Hypothalamus (tissue), 51 donors: ENCODE measurements at places on chromosomes 2 and 18.

GRCh38 chr2:235605312-235606003 is 111.6 kb downstream of the AGAP1 start:
- peak; percentile 30 for DNase-seq

GRCh38 chr2:10884574-10884975 is 27.2 kb upstream of the KCNF1 start:
- DNase-seq, result no peak

DNA sequence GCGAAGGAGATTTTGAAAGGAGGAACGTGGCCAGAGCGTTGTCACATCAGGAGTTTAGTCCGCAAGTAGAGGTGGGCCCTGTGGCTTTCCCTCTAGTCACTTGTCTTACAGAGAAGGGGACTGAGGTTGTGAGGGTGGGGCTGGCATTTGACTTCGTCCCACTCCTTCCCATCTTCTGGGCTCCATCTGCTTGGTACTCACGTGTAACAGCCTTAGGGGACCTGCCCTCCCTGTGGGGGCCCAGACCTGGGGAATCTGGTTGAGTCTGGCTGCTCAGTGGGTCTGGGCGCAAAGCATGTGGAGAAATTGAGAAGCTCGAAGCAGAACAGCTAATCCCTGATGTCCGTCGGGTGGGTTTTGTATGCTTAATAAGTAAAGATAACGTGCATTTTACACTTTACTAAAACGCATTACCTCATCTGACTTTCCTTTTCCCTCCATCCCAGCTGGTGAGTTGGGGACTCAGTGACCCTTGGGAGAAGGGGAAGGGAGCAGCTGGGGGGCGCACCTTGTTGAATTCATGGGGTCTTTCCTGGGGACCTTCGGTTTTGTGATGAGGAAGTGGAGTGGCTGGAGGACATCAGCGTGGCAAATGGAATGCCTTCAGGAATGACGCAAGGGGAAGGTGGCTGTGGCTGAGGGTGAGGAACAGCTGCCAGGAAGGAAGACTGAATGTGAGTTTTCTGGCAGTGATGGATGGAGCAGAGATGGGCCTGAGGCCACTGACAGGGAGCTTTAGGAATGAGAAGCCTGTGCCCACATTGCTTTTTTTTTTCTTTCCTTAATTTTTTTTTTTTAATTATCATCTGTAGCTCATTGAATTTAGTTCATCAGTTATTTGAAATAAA is 44.8 kb downstream of the ASAP2 start:
- no peak for DNase-seq

DNA sequence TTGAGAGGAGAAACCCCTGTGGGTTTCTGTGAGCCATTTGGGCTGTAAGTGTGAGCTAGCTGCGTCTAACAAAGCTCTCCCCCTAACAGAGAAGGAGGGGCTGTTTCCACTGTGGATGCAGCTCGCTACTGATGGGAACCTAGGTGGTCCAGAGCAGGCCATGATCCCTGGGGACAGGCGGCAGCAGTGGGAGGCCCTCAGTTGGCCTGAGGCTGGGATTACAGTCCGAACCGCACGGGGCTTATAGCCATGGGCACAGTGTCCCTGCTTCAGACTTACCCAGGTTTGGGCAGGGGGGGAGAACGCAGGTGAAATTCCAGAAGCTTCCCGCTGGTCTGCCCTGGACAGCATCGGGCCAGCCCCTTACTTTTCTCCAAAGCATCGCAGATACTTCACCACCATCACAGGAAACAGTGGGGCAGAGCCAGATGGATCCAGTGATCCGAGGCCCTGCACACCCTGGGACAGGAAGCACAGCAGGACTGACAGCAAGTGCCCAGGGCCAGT is 139.4 kb downstream of the SEPTIN10 start:
- no peak for DNase-seq

DNA sequence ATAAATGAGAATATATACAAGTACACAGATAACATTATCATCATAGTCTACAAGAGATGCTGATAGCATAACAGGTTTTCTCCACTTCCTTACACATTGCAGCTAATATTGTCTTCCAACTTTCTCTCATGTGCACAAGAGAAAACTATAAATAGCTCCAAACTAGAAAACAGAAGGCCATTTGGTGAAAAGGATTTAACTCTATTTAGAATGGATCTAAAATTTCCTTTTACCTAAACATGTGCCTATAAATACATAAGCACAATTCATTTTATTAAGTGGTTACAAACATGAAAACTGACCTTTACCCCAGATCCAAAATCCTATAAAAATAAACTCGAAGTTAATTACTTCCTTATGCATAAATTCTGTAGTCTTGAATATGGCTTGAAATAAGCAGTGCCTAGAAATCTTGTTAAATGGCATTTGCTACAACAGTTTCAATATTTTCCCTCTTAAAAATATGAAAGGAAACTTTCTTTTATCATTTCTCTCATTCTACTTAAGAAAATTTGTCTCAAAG is 41.6 kb downstream of the SLC25A12 start:
- DNase-seq, result no peak

GRCh38 chr2:179837408-179837807 is 24.0 kb downstream of the ZNF385B start:
- no peak for DNase-seq

DNA sequence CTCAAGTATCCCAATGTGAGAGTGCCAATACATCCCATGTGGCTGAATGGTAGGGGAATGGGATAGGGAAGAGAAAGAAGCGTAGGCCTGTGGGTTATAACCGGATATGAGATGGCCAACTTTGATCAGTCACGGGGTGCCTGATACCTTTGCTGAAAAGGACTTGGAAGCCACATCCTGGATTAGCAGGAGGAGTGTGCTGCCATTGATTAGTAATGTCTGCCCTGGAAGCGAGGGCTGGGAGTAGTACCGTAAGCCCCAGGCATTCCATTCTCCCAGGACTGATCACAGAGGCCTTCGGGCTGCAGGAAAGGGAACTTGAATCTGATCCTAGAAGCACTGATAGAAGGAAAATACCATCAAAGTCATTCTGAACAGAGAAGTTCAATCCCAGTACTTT is 218.5 kb downstream of the TFCP2L1 start:
- DNase-seq, result no peak

GRCh38 chr2:10180229-10180628 is 57.7 kb downstream of the RRM2 start:
- no peak for DNase-seq

- DNase-seq, result no peak
Measured at GRCh38 chr2:113812204-113812603, 55.8 kb upstream of the SLC35F5 start.

GRCh38 chr18:21857871-21858270 is 117.3 kb downstream of the MIB1 start:
- no peak for DNase-seq
